ENCODE measurements at places on chromosomes 12 and 14.

- DNase-seq = no peak
Measured at GRCh38 chr12:110686294-110686903, 2.5 kb downstream of the HVCN1 start.

- no peak for DNase-seq
Measured at GRCh38 chr12:112812600-112813406, 21.3 kb downstream of the RPH3A start.

DNA sequence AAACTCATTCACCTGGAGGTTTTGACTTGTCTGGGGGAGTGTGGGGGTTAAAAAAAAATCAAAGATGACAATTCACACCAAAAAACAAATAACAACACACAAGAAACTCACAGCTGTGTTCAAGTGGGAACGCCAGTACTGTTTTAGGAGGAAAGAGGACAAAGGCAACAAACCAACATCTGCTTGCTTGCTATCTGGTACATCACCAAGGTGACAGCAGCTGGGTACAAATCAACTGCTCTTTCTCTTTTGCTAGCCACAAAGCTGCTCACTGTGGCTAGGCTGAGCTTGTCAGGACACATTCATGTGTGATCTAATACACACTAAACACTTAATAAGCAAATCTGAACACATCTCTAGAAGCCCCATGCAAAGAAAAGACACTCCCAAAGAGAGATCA lies 128.0 kb upstream of the RAP1B start:
- DNase-seq = no peak

DNA sequence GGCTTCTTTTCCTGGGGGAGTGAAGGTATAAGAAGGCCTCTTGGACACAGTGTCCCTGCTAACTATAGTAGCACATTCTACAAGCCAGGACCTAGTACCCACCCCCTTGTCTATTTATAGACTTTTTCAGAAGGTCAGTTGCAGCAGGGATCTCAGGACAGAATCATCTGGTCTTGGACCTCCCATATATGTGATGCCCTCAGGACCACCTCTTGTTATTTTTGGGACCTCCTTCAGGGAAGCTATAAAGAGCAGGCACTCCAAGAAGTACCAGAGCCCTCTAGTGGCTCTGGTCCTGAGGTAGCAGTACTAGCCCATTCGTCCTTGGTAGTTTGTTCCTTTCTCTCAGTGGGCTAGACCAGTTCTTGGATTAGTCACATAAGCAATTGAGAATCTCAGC lies 4.3 kb downstream of the COQ10A start:
- no peak for DNase-seq

DNA sequence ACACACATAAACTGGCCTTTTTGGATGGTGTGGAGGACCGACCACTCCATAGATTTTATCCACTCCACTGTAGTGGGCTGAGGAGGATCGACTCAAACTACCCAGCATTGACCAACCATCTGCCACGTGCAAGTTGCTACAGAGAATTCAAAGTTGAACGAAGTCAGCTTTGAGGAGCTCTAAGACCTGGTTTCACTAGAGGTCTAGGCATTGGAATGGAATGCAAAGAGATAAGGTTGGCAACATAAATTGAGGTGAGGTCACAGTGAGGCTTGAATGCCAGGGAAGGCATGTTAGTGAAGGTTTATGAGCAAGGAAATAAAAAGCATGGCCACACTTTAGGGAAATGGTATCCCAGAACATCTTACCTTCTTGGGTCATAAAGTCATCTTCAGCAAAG lies 14.5 kb downstream of the VWF start:
- DNase-seq = no peak

GRCh38 chr14:64855721-64856528 lies 23.8 kb downstream of the SPTB start:
- DNase-seq = no peak

- no peak for DNase-seq
Measured at GRCh38 chr12:67804168-67804567, 155.6 kb downstream of the DYRK2 start.

DNA sequence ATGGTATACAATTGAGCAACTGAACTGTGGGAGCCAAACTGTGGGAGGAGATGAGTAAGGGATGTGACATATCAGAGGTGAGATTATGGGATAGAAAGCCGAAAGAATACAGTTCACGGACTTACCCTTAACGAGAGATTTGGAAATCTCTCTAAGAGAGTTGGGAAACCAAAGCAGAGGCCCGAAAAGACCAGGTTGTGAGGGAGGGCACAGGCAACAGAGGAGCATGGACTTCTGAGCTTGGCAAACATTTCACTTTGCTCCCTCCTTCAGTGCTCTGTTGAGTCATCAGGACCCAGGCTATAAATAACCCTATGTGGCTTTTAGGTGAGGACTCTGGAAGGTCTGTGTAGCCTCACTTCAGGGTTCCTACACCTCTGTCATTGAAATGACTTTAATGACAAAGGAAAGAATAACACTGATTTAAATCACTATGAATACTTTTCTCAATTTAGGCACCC lies 120.6 kb downstream of the TGFB3 start:
- no peak for DNase-seq

- DNase-seq = no peak
Measured at GRCh38 chr12:32917094-32917611, 20.6 kb upstream of the PKP2 start.

DNA sequence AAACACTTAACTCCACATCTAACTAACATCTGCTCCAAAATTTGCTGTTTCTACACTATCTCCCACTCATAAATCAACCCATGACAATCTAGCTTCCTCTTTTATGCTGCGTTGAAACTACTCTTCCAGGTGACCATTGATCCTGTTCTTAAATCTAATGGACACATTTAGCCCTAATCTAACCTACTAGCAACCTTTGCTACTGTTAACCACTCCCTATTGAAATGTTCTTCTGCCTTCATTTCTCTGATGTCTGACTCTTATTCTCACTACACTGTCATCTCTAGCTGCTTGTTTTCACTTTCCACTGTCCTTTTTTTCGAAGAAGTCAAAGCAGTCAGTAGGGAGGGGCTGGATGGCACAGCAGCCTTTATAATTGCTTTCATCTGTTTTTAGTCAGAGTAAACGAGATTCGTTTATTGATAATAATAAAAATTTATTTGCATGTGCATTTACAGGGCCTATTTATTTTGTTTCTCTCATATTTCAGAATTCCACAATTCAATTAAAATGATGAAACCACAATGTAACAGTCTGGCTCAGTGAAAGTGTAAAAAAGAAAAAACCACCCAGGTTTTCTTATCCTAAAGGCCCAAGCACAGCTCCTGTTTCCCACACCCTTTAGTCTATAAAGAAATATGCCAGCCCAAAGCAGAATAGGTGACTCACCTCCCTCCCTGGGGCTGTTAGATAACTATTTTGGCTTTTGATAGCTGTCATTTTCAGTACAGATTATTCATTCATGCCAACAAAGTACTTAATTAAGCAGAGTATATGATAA lies 44.9 kb downstream of the ATP2B1 start:
- DNase-seq = no peak

GRCh38 chr14:97657609-97658008 lies 860.4 kb downstream of the VRK1 start:
- no peak for DNase-seq

- no peak for DNase-seq
Measured at GRCh38 chr12:102980350-102980749, 22.9 kb downstream of the ASCL1 start.

DNA sequence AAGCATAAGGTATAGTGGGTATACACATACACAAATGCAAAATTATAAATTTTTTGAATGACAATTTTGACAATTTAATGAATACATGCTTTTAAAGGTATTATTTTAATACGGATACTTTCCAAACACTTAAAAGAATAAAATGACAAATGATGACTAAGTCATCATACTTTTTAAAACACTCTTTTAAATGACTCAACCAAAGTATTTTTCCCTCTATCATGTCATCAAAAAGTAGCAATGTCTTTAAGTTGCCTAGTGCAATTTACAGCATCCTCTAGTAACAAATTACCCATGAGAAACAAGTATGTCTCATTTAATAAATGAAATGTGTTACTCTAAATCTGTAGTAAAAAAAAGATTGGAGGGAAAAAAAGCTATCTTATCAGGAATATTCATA lies 73.3 kb downstream of the RPS6KA5 start:
- no peak for DNase-seq

- DNase-seq = no peak
Measured at GRCh38 chr12:5921966-5922899, 22.8 kb downstream of the ANO2 start.

DNA sequence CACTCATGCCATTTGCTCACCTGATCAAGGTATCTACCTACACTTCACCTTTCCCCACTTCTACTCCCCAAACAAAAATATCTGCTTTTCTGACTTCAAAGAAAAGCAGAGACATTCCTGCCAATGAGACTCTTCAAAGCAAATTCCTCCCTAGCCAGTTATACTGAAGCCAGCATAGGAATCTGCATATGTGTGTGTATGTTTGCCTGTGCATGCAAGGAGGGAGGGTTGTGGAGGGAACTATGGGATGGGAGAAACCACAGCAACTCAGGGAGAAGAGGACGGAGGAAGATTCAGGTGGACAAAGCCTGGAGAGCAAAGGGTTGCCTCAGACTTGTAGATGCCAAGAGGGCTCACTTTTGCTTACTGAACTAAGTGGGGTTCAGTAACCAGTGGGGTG lies 26.4 kb upstream of the VDR start:
- DNase-seq = no peak

DNA sequence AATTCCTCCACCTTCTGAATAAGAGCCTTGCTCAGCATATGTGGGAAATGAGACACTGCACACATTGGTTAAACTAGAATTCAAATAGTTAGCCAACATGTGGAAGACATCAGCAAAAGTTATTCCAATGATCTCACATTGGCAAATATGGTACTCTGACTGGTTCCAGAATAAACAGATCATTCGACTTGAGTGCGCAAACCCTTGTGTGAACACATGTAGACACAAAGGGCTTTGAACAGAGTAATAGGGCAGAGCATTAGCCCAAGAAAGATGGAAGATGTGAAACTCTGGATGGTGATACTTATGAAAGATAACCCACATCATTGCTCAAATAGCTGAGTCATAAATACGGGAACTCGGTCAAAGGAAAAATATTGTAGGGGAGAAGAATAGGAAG lies 1133.4 kb upstream of the SEL1L start:
- DNase-seq = no peak

- DNase-seq = no peak
Measured at GRCh38 chr12:104695453-104696148, 238.9 kb downstream of the CHST11 start.

- no peak for DNase-seq
Measured at GRCh38 chr14:55201219-55202101, 10.1 kb upstream of the DLGAP5 start.

GRCh38 chr14:23670481-23670880 lies 34.3 kb downstream of the DHRS2 start:
- no peak for DNase-seq

- no peak for DNase-seq
Measured at GRCh38 chr14:69133206-69134125, 19.5 kb downstream of the DCAF5 start.

DNA sequence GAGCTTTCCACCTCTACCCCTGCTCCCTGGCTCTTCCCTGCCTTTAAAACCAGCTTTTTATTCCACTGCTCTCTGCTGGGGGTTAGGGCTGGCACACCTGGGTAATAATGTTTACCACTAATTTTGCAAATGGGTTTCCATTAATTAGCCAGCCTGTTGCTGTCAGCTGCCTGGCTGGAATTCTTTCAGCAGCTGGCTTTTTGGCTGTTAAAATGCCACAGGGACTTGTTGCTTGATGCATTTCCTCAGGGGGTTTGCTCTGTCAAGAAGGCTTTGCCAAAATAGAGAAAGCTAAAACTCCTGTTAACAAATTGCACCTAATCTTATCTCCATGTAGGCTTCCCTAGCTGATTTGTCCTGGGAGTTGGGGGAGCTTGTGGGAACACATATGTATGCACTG lies 51.8 kb upstream of the PSMC1 start:
- no peak for DNase-seq

GRCh38 chr14:68638141-68638999 lies 154.5 kb downstream of the ZFP36L1 start:
- DNase-seq = no peak

- no peak for DNase-seq
Measured at GRCh38 chr12:3632754-3633153, 120.2 kb downstream of the CRACR2A start.

GRCh38 chr12:24822121-24822899 lies 126.6 kb downstream of the BCAT1 start:
- no peak for DNase-seq

DNA sequence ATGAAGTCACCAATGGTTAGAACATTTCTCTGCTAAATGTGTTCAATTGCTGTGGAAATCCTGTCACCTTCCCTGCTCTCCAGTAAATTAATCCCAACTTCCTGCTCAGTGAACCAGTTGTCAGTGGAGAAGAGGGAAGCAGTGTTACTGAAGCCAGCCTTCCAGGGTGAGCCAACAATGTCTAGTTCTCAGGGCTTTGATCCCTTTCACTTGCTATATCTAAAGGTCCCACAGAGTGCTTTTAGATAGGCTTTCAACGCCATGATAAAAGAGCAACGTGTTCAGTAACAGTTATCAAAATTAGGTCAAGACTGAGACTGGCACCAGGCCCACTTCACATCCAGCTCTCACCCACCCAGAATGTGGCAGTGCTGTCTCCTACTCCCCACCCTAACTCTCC lies 139.7 kb downstream of the KCNH5 start:
- DNase-seq = no peak

DNA sequence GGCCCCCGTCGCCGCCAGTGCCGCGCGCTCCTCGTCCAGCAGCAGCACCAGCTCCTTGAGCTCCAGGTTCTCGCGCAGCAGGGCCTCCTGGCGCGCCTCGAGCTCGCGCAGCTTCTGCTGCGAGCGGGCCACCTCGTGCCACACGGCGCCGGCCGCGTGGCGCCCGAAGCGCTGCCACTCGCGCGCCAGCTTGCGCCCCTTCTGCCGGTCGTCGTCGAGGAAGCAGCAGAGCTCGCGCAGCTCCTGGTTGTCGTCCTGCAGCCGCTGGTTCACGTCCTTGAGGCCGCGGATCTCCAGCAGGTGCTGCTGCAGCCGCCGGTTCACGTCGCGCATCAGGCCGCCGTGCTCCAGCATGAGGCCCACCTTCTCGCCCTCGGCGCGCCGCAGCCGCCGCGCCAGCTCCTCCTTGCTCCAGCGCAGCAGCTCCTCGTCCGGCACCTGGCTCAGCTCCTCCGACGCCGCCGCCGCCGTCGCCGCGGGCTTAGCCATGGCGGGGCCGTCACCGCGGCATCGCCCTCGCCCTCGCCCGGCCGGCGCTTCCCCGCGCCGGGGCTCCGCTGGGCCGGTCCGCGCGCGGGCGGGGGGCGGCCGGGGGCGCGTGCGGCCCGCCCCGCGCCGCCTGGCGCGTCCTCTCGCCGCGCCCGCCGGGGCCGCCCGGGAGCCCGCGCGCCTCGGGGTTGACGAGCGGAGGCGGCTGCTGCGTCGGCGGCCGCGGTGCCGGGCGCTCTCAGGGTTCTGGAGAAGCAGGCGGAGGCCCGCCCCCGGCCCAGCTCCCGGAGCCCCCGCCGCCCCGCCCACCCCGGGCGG lies at the start of gene CCDC85C:
Gene CCDC85C (minus strand): TSS at position 737 of the 807 bp plus-strand sequence. CDS start 248 bp downstream, at position 489.
- DNase-seq = no peak

GRCh38 chr12:92359581-92360209 lies 214.0 kb upstream of the BTG1 start:
- DNase-seq = no peak

GRCh38 chr14:35553808-35554207 lies 19.8 kb downstream of the INSM2 start:
- no peak for DNase-seq
